ENCODE measurements at places on chromosomes 7 and 10. TPM values are rescaled to one million over a fixed set of nuclear protein-coding genes. Genes with fewer than 3 reads are reported as not detected.

Gene PDE6C
- total RNA-seq = not detected

Gene GRID2IP
- total RNA-seq = 0.40 TPM

DNA sequence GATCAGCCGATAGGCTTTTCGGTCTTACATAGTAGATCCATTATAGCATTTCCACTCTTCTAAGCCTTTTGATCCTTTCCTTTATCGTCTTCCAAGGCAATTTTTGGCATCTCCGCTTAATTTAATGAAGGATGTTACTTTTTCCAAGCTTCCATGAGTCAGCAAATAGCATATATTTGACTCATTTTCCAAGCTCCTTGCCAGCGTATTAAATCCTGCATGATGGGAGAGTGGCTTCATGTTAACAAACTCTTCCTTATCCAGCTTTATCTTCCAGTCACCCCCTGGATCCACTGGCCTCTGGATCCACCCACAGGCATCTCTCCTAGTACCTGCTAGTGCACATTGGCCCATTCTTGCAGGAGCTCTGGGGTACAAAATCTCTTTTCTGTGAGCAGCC is 13.0 kb downstream of the OR9A2 start:
- H3K27ac ChIP-seq = no peak overlapping the region
- DNase-seq = no peak
- no peaks in the 10 kb centered on the region for H3K27me3 ChIP-seq
- H3K4me1 ChIP-seq = no peaks in the 10 kb centered on the region
- no peaks in the 10 kb centered on the region for H3K36me3 ChIP-seq
- no peak overlapping the region for H3K4me3 ChIP-seq

- DNase-seq = no peak
- H3K36me3 ChIP-seq = no peaks in the 10 kb centered on the region
- H3K4me3 ChIP-seq = no peak overlapping the region
- H3K27ac ChIP-seq = no peak overlapping the region
- H3K4me1 ChIP-seq = no peaks in the 10 kb centered on the region
These were observed 470.8 kb upstream of the ADARB2 start for GRCh38 chr10:2208106-2208505.

DNA sequence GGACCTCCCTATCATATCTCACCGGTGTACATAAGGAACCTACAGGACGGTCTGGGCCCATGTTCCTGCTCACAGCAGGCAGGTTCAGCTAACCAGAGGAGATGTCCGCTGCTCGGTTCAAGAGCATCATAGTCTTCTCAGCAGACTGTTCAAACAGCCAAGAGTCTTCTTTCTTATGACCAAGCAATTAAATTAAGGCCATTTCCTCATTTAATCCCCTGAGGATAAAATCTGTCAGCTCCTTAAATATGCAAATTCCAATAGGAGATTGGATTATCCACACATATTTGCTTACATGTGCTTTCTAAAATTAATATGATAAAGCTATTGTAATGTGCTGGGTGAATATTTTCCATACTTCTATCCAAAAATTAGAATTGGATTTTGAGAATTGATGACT is 59.7 kb downstream of the LMBR1 start:
- H3K27me3 ChIP-seq = no peaks in the 10 kb centered on the region
- no peak for DNase-seq
- no peak overlapping the region for H3K4me3 ChIP-seq
- no peak overlapping the region for H3K27ac ChIP-seq
- H3K36me3 ChIP-seq = no peaks in the 10 kb centered on the region

GRCh38 chr7:122674502-122674901 is 24.4 kb downstream of the RNF133 start:
- no peak overlapping the region for H3K4me3 ChIP-seq
- no peaks in the 10 kb centered on the region for H3K4me1 ChIP-seq
- H3K27ac ChIP-seq = no peak overlapping the region
- no peak for DNase-seq
- H3K27me3 ChIP-seq = no peaks in the 10 kb centered on the region
- no peaks in the 10 kb centered on the region for H3K36me3 ChIP-seq

DNA sequence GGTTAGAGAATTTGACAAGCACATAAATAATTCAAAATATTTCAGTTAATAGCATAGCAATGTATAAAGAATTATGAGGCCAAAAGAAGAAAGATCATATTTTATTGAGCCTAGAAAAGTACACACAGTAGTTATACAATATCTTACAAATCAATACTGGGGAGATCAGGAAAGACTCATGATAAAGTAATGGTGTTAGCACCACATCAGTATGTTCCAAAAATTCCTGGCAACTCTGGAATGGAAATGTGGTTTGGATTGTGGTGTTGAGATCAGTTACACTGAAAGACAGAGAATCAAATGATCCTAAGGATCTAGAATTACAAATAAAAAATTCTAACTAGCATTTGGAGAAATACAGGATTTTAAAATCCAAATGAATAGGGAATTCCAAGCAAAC is 420.5 kb upstream of the CNTNAP2 start:
- no peak overlapping the region for H3K27ac ChIP-seq
- H3K27me3 ChIP-seq = no peaks in the 10 kb centered on the region
- H3K4me3 ChIP-seq = no peak overlapping the region
- no peak for DNase-seq

DNA sequence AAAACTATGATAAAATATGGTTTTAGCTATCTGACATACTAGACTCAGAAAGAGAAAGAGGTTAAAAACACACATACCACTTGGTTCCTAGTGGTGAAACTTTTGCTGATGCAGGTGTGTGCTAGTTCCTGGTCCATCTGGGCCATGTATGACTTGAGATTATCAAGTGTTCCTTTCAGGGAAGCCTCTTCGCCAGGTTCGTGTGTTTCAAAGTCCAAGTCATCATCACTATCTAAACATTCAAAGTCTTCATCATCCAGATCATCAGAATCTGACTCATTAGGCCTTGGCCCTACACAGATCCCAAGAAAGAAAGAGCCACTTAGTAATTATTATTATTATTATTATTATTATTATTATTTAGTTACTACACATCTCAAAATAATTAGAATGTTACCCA is 26.4 kb downstream of the NUDT13 start:
- DNase-seq = no peak
- no peak overlapping the region for H3K4me3 ChIP-seq
- no peaks in the 10 kb centered on the region for H3K36me3 ChIP-seq
- no peak overlapping the region for H3K27ac ChIP-seq
- no peaks in the 10 kb centered on the region for H3K27me3 ChIP-seq

GRCh38 chr7:17434191-17434590 is 135.7 kb downstream of the AHR start:
- no peaks in the 10 kb centered on the region for H3K36me3 ChIP-seq
- no peak for DNase-seq
- H3K4me1 ChIP-seq = no peaks in the 10 kb centered on the region
- H3K27ac ChIP-seq = no peak overlapping the region
- no peak overlapping the region for H3K4me3 ChIP-seq
- H3K27me3 ChIP-seq = no peaks in the 10 kb centered on the region

DNA sequence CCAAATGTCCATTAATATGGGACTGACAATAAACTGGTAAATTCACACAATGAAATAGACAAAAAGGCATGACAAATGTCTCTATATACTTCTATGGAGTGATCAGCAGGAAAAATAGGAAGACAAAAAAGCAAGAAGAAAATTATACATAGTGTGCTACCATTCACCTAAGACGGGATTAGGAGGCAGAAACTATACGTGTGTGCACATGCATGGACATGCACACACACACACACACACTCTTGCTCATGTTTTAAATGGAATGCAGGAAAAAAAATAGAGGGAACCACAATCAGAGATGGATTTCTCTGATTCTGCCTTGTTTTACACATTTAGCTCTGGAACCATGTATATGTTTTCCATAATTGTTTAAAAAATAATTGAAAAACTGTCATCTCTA is 119.0 kb downstream of the ZFAND4 start:
- H3K36me3 ChIP-seq = no peaks in the 10 kb centered on the region
- H3K27ac ChIP-seq = no peak overlapping the region
- H3K27me3 ChIP-seq = no peaks in the 10 kb centered on the region
- H3K4me1 ChIP-seq = peaks cover 6% of the 10 kb centered on the region
- DNase-seq = no peak

DNA sequence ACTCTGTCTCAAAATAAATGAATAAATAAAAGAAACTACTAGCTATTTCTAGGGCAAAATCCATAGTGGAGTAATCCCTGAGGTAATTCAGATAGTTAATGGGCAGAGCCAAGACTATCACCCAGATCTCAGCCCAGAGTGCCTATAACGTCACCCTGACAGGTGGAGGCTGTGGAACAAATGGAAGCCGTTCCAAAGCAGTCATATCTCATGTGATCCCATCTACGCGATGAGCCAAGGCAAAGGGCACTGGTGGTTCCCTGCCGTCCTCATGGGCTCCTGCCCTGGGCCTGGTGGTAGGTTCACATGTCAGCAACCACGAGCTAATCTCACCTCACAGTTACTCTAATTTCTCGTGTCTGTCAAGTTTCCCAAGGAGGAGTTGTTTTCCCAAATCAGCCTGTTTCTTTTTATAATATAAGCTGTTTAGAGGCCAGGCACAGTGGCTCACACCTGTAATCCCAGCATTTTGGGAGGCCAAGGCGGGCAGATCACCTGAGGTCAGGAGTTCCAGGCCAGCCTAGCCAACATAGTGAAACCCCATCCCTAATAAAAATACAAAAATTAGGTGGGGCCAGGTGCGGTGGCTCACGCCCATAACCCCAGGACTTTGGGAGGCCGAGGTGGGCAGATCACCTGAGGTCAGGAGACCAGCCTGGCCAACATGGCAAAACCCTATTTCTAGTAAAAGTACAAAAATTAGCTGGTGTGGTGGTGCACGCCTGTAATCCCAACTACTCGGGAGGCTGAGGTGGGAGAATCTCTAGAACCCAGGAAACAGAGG is 22.5 kb upstream of the ASCC1 start:
- DNase-seq = peak; percentile 26
- peaks cover 5% of the 10 kb centered on the region for H3K4me1 ChIP-seq
- no peaks in the 10 kb centered on the region for H3K36me3 ChIP-seq
- peak overlapping the region; percentile 7 for H3K27ac ChIP-seq
- no peaks in the 10 kb centered on the region for H3K27me3 ChIP-seq

GRCh38 chr7:98266840-98267239 is 14.6 kb upstream of the BRI3 start:
- no peaks in the 10 kb centered on the region for H3K27me3 ChIP-seq
- no peak overlapping the region for H3K4me3 ChIP-seq
- H3K4me1 ChIP-seq = no peaks in the 10 kb centered on the region

GRCh38 chr7:33487998-33488682 is 358.8 kb downstream of the BBS9 start:
- H3K27me3 ChIP-seq = no peaks in the 10 kb centered on the region
- DNase-seq = no peak
- no peak overlapping the region for H3K4me3 ChIP-seq
- no peak overlapping the region for H3K27ac ChIP-seq

Data from ovary (tissue), 10 donors.